ENCODE measurements at places on chromosomes 7 and 10. TPM values are rescaled to one million over a fixed set of nuclear protein-coding genes. Genes with fewer than 3 reads are reported as not detected.

GRCh38 chr10:35563261-35563891, 41.8 kb upstream of the GJD4 start:
- DNase-seq: peak; percentile 30

GRCh38 chr10:103845972-103846371, 9.4 kb downstream of the SH3PXD2A start:
- DNase-seq: no peak

- DNase-seq: no peak
Measured at GRCh38 chr10:68192113-68192512, 39.8 kb downstream of the ATOH7 start.

DNA sequence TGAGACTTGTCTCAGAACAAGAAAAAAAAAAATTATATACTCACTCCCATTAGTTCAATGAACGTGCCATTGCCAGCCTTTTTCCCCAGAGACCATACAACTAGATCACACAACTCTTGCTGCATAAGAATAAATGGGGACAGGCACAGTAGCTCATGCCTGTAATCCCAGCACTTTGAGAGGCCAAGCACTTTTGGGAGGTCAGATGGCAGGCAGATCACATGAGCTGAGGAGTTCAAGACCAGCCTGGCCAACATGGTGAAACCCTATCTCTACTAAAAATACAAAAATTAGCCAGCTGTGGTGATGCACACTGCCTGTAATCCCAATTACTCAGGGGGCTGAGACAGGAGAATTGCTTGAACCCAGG, 13.6 kb downstream of the PDLIM1 start:
- DNase-seq: no peak

- DNase-seq: no peak
Measured at GRCh38 chr7:36287371-36288241, 102.1 kb upstream of the ANLN start.

DNA sequence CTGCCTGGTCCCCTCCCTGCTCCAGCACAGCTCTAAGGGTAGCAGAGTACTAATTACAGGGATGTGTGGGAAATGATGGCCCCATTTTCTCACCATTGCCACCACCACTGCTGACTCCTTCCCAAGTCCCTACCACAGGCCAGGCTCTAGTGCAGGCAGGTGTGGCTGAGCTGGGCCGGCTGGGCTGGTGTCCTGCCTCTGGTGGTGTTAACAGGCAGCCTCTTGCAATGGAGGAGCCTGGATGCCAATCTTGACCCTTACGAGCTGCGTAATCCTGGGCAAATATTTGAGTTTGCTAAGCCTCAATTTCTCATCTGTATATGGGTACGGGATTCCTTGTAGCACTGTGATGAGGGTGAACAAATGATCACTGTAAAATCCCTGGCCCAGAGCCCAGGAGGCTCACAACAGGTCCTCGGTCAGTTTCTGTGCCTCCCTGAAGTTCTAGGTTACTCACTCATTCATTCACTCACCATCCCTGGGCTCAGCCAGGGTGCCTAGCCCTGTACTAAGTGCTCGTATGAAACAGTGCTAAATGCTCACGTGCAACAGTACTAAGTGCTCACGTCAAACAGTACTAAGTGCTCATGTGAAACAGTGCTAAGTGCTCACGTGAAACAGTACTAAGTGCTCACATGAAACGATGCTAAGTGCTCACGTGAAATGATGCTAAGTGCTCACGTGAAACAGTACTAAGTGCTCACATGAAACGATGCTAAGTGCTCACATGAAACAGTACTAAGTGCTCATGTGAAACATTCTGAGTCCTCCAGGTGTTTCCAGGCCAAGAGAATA, 2.3 kb upstream of the FZD9 start:
- no peak for DNase-seq

DNA sequence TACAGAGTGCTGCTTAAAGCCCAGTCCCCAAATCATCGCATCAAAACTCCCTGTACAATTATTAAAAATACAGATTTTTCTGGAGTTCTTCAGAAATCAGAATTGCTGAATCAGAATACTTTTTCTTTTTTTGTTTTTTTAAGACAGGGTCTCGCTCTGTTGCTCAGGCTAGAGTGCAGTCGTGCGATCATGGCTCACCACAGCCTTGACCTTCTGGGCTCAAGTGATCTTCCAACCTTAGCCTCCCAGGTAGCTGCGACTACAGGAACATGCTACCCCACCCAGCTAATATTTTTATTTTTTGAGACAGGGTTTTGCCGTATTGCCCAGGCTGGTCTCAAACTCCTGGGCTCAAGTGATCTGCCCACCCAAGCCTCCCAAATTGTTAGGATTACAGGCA, 3.9 kb downstream of the BBIP1 start:
- no peak for DNase-seq

GRCh38 chr10:49598164-49598856, 11.8 kb upstream of the SLC18A3 start:
- no peak for DNase-seq

- DNase-seq: no peak
Measured at GRCh38 chr7:4025694-4026615, 656.1 kb upstream of the FOXK1 start.

GRCh38 chr10:93554760-93555432, 11.6 kb upstream of the FFAR4 start:
- no peak for DNase-seq

- DNase-seq: peak; percentile 90
Measured at GRCh38 chr10:30819341-30820181, 190.0 kb upstream of the LYZL2 start.

DNA sequence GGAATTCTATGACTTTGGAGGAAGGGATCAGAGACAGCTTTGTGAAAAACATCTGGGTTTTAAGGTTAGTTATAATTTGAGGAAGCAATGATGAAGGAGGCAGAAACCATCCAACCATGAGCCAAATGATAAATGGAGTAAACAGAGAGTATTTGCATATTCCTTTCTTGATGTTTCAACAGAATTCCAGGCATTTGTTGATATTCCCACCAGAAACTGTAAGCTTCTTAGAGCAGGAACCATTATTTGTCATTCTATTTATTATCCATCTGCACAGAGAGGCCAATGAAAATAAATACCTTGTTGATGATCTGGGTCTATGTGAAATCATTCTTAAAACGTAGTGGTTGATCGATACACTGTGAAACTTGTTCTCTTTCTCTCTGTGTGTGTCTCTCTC, 715.3 kb downstream of the INHBA start:
- no peak for DNase-seq

DNA sequence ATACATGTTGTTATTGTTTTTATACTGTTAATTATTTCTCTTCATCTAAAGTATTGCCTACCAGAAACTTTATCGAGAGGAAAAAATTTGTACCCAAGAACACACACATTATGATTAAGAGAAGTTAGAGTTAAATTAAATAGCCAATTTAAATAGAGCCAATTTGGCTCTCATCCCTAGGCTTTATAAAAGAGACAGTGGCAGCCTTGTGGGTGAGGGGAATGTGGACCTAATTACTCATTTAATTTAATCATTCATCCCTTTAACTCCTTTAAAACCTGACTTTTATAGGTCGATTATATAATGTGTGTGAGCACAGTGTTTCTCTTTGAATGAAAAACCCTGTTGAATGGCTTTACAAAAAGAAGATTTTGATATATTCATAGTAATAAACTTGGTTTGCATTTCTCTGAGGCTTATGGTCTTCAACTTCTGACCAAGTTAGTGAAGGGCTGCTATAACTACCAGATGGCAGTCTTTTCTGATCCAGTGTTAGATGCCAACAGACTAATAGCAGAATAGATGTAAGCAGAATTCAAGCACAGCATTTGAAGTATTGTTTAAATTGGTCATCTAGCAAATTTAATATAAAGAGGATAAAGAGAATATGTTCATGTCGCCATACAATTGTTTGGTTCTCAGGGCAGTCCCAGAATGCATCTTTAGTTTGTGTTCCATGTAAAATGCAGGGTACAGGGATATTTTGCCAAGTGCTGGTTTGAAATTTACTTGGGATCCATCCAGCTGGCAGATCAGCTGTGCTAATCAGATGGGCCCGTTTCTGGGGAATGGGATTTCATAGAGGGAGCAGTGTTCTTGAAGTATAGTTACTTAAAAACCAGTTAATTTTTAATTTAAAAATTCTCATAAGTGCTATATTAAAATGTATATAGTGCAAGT, 25.3 kb downstream of the ADD3 start:
- no peak for DNase-seq

DNA sequence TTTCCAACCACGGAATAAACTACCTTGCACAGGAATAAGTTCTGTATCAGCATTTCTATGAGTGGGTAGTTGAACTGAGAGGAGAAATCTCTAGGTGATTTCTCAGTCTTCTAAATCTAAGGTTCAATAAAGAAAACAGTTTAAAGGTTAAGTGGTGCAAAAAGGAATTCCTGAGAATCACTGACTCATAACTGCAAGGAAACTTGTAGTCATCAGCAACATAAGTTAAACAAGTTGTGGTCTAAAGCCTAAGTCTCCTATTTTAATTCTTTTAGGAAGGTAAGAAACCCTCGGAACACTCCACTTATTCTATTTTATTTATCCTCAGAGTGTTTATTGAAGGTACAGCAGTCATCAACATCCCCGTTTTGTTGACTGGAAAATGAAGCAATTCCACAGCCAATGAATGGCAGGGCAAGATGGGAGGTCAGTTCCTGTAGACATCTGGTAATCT, 92.4 kb upstream of the PIK3CG start:
- no peak for DNase-seq

GRCh38 chr7:137717811-137718271, 128.9 kb downstream of the DGKI start:
- no peak for DNase-seq

- no peak for DNase-seq
Measured at GRCh38 chr10:60666221-60666620, 112.1 kb upstream of the CDK1 start.

- DNase-seq: no peak
Measured at GRCh38 chr7:137696988-137697387, 149.8 kb downstream of the DGKI start.

GRCh38 chr10:132110111-132110521, 44.4 kb downstream of the JAKMIP3 start:
- no peak for DNase-seq

- no peak for DNase-seq
Measured at GRCh38 chr7:145978769-145979168, 137.8 kb upstream of the CNTNAP2 start.

GRCh38 chr7:25553580-25554291, 325.4 kb upstream of the NPVF start:
- no peak for DNase-seq

DNA sequence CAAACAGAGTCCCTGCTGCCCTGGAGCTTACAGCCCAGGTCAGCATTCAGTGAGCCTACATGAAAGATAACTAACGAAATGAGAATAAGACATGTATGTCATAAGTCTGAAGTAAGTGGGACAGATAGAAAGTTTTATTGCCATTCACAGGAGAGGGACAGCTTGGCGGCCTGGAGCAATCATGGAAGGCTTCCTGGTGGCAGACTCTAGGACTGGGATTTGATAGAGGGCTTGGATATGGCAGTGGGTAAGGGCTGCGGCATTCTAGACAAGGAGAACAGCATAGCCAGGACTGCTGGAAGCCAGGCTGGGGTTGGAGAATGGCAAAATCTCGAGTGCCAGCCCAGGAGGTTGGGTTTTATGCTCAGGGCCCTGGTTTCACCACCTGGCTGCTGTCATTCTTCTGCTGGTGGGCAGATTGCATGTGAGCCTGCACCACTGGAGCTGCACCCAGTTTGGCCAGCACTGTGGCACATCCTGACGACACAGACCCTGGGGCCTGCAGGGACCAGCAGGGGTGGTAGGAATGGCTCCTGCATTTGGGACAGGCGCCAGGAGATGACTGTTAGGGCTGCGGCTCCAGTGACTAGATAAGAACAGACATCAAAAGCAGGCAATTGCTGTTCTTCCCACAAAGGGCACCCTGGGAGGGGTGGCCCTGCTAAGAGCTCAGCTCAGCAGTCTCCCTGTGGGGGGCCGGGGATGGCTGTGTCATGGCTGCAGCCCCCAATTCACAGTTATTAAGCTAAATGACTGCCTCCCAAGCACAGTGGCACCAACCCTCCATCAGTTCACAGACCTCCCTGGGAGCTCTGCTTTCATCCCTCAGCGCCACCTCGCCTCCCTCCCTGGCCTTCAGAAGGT, 161.1 kb downstream of the RPS24 start:
- no peak for DNase-seq

- no peak for DNase-seq
Measured at GRCh38 chr10:88541116-88541626, 41.9 kb downstream of the RNLS start.

- peak; percentile 91 for DNase-seq
Measured at GRCh38 chr10:4260483-4261124, 475.6 kb upstream of the KLF6 start.

STEAP1 gene
- total RNA-seq: 16.3 TPM

CLDN3 gene
- total RNA-seq: 0.20 TPM

TDRD1 gene
- 0.20 TPM for total RNA-seq

MPLKIP gene
- 16.3 TPM for total RNA-seq

BMPR1A gene
- 58.5 TPM for total RNA-seq
